ENCODE measurements at places on chromosomes 6 and 20.
A peak's percentile ranks its signal among the peaks of the same experiment; 100 is the strongest.

DNA sequence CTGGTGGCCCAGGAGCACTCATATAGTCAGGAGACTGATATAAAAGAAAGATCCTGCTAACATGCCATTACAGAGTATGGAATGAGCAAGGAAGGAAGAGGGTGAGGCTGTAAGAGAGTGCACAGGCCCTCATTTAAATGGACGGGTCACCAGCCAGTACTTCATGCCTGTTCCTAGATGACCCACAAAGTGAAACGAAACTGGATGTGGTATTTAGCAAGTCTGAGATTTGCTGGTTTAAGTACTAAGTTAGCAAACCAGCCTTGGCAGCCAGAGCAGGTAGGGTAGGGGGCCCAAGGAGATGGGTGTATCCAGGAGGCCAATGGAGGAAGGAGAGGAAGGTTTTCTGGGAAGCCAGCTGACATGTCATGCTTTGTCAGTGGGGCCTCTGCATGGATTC lies 15.9 kb downstream of the NT5E start:
- H3K36me3 ChIP-seq = peaks cover 26% of the 10 kb centered on the region
- no peaks in the 10 kb centered on the region for H3K27me3 ChIP-seq
- no peak for DNase-seq
- H3K4me3 ChIP-seq = no peak overlapping the region

DNA sequence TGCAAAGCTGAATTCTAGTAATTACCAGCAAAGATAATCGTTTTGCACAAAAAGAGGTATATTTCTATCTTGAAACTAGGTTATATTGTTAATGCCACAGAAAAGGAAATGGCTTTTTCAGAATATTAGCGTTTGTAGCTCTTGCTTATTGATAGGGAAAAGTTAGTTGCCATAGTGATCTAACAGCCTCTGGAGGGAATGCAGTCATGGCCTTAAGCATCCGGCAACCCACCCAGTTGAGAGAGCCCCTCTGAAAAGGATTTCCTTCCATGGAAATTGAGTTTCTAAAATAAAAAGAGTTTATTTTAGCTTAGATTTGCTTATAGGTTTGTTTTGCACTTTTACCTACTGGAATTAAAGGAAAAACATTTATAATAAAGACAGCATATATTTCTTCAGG lies 224.5 kb downstream of the BCKDHB start:
- H3K36me3 ChIP-seq = no peaks in the 10 kb centered on the region
- no peaks in the 10 kb centered on the region for H3K4me1 ChIP-seq
- H3K27ac ChIP-seq = no peak overlapping the region
- H3K27me3 ChIP-seq = no peaks in the 10 kb centered on the region
- DNase-seq = no peak

- H3K4me3 ChIP-seq = no peak overlapping the region
- H3K36me3 ChIP-seq = no peaks in the 10 kb centered on the region
- no peaks in the 10 kb centered on the region for H3K27me3 ChIP-seq
- peak; percentile 37 for DNase-seq
- peaks cover 31% of the 10 kb centered on the region for H3K4me1 ChIP-seq
These were observed 1.1 kb downstream of the CLPSL2 start for GRCh38 chr6:35777356-35778102.

GRCh38 chr6:4957521-4958231 lies 46.2 kb downstream of the RPP40 start:
- no peak for DNase-seq
- H3K27me3 ChIP-seq = no peaks in the 10 kb centered on the region
- no peak overlapping the region for H3K27ac ChIP-seq
- H3K36me3 ChIP-seq = no peaks in the 10 kb centered on the region
- no peaks in the 10 kb centered on the region for H3K4me1 ChIP-seq

- H3K36me3 ChIP-seq = peaks cover 40% of the 10 kb centered on the region
- peak overlapping the region; percentile 59 for H3K4me3 ChIP-seq
- H3K4me1 ChIP-seq = peaks cover 70% of the 10 kb centered on the region
- H3K27ac ChIP-seq = peak overlapping the region; percentile 99
- no peaks in the 10 kb centered on the region for H3K27me3 ChIP-seq
These were observed 412 bp downstream of the TRIB3 start for GRCh38 chr20:380763-381580.

DNA sequence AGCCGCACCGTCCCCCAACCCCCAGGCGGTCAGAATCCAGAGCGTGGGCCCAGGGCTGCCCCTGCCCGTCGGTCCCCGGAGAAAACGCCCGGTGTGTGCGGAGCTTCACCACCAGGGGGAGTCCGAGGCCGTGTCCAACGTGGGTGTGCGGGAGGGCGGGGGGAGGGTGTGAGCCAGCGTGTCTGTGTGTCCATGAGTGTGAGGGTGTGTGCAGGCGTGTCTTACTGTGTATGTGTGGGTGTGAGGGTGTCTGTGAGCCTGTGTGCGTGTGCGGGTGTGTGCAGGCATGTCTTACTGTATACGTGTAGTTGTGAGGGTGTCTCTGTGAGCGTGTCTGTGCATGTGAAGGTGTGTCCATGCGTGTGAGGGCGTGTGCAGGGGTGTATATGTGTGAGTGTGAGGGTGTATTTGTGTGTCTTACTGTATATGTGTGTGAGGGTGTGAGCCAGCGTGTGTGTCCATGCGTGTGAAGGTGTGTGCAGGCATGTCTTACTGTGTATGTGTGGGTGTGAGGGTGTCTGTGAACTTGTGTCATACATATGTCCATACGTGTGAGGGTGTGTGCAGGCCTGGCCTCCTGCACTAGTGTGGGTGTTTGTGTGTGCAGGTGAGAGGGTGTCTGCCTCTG lies 24.6 kb upstream of the GATA5 start:
- DNase-seq = no peak
- H3K4me3 ChIP-seq = no peak overlapping the region
- no peaks in the 10 kb centered on the region for H3K27me3 ChIP-seq
- H3K27ac ChIP-seq = no peak overlapping the region
- H3K4me1 ChIP-seq = no peaks in the 10 kb centered on the region

DNA sequence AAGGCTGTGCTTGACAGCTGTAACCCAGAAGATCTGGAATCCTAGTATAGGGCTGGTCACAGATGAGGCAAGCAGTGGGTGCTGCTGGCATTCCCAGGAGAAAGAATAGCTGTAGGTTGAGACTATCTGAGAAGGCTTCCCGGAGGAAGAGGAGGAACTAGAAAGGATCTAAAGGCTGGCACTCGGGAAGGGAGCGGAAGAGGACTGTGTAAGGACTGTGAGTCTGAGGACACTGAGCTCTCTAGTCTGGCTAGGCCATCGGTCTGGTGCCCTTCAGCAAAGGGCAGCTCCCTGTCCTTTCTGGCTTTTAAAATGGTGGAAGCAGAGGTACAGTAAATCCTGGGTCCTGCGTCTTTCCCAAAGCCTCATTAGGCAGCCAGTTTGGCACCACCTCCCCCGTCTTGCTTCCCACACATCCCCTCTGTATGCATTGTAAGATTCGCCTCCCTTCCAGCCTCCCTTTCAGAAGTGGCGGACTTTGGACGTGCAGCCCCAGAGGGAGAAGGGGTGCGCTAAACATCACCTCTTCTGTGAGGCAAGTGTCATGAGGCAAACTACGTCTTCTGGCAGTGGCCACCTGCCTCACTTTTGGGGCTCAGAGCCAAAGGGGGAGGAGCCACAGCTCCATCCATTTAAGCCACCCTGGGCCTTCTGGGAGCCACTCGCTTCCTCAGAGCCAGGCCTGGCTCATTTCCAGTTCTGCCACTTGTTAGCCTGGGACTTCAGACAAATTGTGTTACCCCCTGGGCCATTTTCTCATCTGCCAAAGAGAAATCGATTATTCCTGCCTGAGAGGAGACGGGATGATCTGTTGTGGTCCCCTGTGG lies 8.6 kb downstream of the SNPH start:
- no peaks in the 10 kb centered on the region for H3K4me1 ChIP-seq
- H3K27me3 ChIP-seq = no peaks in the 10 kb centered on the region
- no peak for DNase-seq
- no peak overlapping the region for H3K27ac ChIP-seq

DNA sequence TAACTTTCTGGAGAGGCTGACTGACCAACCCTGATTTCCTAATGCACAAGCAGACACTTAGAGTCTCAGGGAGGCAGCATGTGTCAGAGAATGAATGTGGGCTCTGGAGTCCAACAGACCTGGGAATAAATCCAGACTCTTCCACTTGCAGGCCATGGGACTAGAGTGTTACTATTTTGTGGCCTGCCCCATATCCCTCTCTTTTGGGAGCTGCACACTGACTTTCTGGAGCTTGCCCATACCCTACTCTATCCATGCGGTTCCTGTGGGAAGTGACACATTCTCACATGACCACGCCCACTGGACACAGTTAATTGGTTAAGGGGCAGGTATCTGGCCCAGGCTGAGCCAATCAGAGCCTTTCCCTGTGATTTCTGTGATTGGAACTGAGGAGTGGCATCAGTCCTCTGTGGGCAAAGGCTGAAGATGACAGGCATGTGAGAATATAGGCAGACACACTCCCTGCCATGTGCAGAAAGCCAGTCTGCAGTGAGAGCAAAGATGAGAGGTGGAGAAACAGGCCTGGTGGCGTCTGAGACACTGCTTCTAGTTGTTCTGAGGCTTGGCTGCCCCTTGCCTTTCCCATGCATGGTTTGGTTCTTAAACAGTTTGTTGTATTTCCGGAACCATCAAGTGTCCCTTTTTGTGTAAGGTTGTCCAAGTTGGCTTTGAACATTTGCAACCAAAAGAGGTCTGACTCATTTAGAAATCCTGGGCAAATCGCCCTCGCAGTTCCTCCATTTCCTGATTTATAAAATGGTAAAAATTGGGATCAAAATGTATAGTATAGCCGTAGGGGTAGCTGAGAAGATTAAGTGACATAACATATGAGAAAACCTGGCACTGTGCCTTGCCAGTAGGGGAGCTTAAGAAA lies 125.6 kb downstream of the CDC5L start:
- H3K4me1 ChIP-seq = no peaks in the 10 kb centered on the region
- no peaks in the 10 kb centered on the region for H3K36me3 ChIP-seq
- no peaks in the 10 kb centered on the region for H3K27me3 ChIP-seq
- no peak overlapping the region for H3K4me3 ChIP-seq
- DNase-seq = no peak

GRCh38 chr6:37547564-37548061 lies 47.9 kb upstream of the CCDC167 start:
- H3K27ac ChIP-seq = no peak overlapping the region
- no peak for DNase-seq
- H3K27me3 ChIP-seq = no peaks in the 10 kb centered on the region

GRCh38 chr6:108751851-108752732 lies 96.1 kb upstream of the ARMC2 start:
- H3K27me3 ChIP-seq = no peaks in the 10 kb centered on the region
- H3K27ac ChIP-seq = no peak overlapping the region
- peaks cover 53% of the 10 kb centered on the region for H3K4me1 ChIP-seq
- no peak overlapping the region for H3K4me3 ChIP-seq

DNA sequence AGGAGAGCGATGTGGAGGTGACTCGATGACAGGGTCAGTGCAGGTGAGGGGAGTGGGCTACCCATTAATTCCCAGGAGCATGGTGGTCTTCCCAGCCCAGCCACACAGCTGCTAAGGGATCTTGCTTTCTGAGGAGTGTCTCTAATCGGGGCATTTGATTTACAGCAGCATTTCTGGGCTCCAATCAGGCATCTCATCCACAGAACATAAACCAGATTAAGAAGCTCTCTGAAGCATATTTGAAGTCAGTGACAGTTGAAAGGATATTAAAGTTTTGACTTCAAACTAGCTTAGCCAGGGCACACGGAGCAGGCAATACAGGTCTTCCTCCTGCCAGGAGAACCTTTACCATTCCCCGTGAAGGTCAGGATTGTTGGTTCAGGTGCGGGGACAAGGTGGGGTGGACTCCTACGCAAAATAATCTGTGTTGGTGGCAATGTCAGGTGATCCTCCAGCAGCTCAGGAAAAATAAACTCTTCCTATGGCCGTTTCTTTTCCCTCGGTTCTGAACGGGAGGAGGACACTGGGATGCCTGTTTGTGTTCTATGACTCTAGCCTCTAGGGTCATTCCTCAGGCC lies 39.9 kb upstream of the ZNF831 start:
- no peak overlapping the region for H3K27ac ChIP-seq
- no peak for DNase-seq
- peaks cover 100% of the 10 kb centered on the region for H3K27me3 ChIP-seq
- H3K4me3 ChIP-seq = no peak overlapping the region
- H3K36me3 ChIP-seq = no peaks in the 10 kb centered on the region

DNA sequence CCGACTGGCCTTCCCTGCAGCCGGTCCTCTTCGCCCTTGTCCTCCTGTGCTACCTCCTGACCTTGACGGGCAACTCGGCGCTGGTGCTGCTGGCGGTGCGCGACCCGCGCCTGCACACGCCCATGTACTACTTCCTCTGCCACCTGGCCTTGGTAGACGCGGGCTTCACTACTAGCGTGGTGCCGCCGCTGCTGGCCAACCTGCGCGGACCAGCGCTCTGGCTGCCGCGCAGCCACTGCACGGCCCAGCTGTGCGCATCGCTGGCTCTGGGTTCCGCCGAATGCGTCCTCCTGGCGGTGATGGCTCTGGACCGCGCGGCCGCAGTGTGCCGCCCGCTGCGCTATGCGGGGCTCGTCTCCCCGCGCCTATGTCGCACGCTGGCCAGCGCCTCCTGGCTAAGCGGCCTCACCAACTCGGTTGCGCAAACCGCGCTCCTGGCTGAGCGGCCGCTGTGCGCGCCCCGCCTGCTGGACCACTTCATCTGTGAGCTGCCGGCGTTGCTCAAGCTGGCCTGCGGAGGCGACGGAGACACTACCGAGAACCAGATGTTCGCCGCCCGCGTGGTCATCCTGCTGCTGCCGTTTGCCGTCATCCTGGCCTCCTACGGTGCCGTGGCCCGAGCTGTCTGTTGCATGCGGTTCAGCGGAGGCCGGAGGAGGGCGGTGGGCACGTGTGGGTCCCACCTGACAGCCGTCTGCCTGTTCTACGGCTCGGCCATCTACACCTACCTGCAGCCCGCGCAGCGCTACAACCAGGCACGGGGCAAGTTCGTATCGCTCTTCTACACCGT lies 6.1 kb downstream of the UBD start:
- no peaks in the 10 kb centered on the region for H3K36me3 ChIP-seq
- no peak overlapping the region for H3K27ac ChIP-seq
- peaks cover 25% of the 10 kb centered on the region for H3K27me3 ChIP-seq
- DNase-seq = no peak
- no peak overlapping the region for H3K4me3 ChIP-seq

DNA sequence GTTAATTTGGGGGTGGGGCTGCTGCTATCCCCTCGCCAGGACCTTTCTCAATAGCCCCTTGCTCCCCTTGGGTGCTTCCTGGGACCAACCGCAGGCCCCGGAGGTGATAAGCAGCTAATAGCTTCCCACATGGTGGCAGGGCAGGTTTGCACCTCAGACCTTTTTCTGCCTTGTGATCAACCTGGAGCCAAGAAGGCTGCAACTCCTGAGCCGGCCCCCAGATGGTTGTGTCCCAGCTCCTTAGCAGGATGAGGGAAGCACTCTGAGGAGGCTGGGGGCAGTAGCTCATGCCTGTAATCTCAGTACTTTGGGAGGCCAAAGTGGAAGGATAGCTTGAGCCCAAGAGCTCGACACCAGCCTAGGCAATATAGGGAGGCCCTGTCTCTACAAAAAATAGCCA lies 85.5 kb downstream of the BMP7 start:
- H3K4me1 ChIP-seq = no peaks in the 10 kb centered on the region
- no peaks in the 10 kb centered on the region for H3K36me3 ChIP-seq
- H3K4me3 ChIP-seq = no peak overlapping the region
- no peak overlapping the region for H3K27ac ChIP-seq

GRCh38 chr20:44019638-44020335 lies 105.1 kb downstream of the TOX2 start:
- H3K27ac ChIP-seq = no peak overlapping the region
- no peaks in the 10 kb centered on the region for H3K27me3 ChIP-seq
- H3K36me3 ChIP-seq = 0 out of 2 replicates have a peak, but pooled peaks cover 6% of the 10 kb centered on the region
- peaks cover 26% of the 10 kb centered on the region for H3K4me1 ChIP-seq
- no peak for DNase-seq

GRCh38 chr6:112362812-112363570 lies 15.9 kb downstream of the RFPL4B start:
- H3K4me3 ChIP-seq = no peak overlapping the region
- DNase-seq = peak; percentile 43
- 0 out of 2 replicates have a peak overlapping the region, but pooled peaks have one; percentile 26 for H3K27ac ChIP-seq
- H3K4me1 ChIP-seq = peaks cover 13% of the 10 kb centered on the region
- H3K36me3 ChIP-seq = no peaks in the 10 kb centered on the region
- H3K27me3 ChIP-seq = no peaks in the 10 kb centered on the region

Measured in PC-9 (cell line).